SIG-M5 (cell line): ENCODE measurements at places on chromosomes 6 and 20.

DNA sequence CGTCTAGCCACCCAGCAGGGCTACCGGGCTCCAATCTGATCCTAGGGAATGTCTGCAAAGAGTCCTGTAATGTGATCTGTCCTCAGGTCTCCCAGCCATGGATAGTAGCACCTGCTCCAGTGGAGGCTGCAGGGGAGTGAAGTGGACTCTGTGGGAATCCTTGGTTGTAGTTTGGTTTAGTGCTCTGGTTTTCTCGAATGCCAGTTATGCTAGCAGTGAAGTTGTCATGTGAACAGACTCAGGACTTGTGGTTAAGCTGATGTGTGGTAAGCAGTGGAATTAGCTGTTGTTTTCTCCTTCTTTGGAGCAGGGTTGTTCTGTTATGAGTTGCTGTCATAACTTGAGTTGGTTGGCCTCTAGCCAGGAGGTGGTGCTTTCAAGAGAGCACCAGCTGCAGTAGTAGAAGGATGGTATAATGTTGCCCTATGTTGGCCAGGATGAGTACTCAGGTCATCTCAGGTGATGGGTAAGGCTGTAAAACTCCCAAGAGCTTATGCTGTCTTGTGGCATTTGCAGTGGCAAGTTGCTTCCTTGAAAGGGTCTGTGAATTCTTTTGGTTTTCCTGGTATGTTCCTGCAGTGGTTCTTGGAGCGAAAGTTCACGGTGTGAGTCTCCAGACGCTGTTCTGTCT, 390.2 kb downstream of the UTRN start:
- DNase-seq: no peak

DNA sequence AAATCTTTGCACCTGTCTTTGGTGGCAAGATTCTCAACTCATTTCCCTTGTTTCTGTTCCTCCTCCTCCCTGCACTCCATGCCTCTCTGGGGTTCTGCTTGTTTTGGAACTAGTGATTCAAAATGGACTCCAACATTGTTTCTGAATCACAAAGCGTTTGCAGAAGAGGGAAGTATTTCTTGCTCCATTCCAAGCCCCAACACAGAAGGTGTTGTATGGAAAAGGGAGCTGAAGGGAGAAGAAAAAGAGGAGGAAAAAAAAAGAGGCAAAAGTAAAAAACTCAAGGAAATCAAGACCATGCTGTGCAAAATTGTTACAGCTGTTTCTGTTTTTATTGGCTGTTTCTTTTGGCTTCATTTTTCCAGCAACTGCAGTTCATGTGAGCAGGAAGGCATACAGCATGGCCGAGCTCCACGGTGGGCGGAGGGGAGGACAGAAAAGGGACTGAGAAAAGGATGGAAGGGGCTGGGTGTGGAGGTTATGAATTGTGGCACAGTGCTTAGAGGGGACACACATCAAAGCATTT, 66.9 kb upstream of the PRL start:
- no peak for DNase-seq

DNA sequence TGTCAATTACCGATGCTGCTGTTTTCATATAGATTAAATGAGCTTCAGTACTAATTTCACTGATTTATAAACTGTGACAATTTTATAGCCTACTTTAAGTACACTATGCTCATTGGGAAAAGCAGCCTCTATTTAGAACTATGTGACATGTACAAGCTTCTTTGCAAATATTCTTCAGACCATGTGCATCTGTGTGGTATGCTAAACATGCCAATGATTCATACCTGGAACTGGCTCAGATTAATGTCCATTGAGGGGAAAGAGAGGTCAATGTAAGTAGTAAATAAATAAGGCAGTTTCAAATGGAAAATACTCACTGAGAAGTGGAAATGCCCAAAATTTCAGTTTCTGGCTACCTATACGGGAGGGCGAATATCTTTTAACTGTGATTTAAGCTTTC, 777.7 kb downstream of the C6orf118 start:
- no peak for DNase-seq

DNA sequence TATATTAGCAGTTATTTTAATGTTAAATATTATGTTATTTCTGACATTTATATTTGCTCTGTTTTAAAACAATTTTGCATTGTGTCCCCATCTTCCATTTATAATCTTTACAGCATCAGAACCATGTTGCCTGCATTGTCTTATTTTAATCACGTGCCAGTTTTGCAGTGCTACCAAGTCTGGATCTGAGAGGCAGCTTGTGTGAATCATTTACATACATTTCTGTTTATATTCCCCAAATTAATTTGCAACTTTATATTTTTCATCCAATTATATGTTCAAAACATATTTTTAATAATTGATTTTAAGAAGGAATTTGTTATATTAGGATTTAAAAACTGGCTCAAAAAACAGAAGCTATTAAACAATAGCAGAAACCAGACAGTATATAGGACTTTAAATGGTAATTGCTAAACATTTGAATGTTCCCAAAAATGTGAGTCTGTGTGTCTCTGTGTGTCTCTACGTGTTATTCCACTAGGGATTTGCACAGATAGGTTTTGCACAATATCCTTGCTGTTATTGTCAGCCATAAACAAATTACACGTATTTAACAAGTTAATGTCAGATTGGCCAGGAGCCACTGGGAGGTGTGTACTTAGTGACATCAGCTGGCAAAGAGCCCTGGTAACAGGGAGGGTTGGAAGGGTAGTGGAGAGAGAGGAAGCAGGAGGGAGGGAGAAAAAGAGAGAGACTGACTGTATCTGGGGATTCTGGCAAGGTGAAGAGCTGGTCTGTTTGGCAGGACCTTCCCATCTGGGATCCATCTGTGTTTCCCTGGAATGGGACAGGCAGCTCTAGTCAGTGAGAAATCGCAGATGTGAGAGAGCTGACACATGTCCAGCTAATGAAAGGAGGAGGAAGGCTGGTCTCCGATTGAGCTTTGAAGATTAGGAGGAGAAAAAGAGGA, 72.1 kb downstream of the CBFA2T2 start:
- no peak for DNase-seq

GRCh38 chr6:84333842-84334241, 106.4 kb upstream of the CEP162 start:
- DNase-seq: no peak

GRCh38 chr6:5178806-5179205, 81.9 kb downstream of the LYRM4 start:
- DNase-seq: no peak

GRCh38 chr6:11277275-11278206, 45.1 kb upstream of the NEDD9 start:
- no peak for DNase-seq

GRCh38 chr20:34896086-34896621, 19.7 kb downstream of the ACSS2 start:
- no peak for DNase-seq

DNA sequence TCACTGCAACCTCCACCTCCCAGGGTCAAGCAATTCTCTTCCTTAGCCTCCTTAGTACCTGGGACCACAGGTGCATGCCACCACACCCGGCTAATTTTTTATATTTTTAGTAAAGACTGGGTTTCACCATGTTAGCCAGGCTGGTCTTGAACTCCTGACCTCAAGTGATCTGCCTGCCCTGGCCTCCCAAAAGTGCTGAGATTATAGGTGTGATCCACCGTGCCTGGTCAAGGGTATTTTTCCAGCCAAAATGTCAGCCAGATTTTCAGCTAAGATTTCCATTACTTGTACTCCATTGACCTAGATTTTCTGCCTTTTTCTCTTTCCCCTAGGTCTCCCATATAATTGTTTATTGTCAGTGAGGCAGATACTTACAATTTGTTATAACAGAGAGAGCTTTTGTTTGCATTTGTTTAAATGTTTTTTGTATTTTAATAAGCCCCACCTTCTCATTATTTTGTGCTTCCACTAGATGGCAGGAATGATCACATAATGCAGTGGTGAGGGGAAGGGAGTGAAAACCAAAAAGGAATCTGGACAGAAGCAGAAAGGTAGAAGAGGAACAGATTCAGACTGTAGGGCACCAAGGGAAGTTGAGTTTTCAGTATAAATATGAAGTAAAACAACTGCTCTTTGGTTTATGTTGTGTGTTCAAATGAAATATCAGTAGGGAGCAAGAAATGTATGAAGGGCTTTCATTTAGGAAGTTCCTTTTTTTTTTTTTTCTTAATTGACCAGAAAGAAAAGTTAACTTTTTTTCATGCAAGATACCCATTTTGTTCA, 29.7 kb downstream of the RPF2 start:
- DNase-seq: no peak

DNA sequence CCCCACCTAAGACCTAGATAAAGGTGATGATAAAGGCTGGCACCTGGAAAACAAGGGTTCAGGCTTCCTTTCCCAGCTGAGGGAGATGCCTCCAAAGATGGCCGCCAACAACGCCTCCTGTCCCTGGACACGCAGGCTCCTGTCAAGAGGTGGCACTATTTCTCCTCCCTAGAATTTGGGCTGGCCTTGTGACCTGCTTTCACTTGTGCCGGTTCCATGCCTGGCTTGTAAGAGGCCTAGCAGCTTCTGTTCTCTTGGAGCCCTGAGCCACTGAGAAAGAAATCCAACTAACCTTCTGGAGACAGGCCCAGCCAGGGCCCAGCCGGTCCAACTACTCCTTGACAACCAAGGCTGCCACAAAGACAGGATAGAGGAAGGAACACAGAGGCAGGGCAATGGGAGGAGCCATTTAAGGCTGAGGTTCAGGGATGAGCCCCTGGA, 60.2 kb upstream of the RALY start:
- no peak for DNase-seq

DNA sequence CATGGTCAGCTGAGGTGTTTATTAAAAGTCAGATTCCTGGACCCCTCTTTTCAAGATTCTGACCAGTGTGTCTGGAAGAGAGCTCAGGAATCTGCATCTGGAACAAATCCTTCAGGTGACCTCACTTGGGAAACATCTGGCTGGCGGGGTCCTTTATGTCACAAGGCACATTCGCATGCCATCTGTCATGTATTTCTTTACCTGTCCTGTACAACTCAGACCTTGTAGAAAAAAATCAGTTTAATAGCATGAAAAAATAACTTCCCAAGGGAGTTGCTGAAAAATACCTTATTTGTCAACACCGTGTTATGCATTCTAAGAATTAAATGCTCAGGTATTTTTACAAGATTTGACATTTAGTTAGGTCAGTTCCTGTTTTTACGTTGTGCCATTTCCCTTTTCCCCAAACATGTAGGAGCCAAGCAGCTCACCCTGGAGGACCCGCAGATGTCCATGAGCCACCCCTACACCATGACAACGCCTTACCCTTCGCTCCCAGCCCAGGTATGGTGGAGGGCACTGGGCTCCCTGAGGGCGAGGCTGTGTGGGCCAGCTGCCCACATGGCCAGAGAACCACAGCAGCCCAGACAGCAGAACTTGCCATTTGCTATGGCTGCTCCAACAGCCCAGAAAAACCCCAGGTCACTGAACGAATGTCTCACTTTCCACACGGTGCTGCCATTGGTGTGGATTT, 4.0 kb downstream of the IRF4 start:
- DNase-seq: no peak

DNA sequence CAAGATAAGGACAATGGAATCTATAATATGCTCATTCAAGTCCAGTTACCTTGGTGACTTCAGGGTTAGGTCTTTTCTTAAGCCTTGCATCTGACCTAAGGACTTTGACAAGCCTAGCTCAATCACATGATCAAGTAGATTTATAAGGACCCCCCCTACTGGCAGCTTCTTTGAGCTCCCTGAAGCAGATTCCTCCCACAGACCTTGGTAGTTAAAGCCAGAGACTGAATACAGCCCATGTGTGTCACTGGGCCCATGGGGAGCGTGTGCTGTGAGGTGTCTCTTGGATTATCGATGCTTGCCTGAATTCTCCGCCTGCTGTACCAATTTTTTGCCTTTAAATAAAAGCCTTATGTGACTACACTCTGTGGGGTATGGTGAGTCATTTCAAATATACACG, 372.7 kb upstream of the RGS17 start:
- DNase-seq: no peak

GRCh38 chr20:44253528-44253927, 6.4 kb downstream of the GDAP1L1 start:
- no peak for DNase-seq

DNA sequence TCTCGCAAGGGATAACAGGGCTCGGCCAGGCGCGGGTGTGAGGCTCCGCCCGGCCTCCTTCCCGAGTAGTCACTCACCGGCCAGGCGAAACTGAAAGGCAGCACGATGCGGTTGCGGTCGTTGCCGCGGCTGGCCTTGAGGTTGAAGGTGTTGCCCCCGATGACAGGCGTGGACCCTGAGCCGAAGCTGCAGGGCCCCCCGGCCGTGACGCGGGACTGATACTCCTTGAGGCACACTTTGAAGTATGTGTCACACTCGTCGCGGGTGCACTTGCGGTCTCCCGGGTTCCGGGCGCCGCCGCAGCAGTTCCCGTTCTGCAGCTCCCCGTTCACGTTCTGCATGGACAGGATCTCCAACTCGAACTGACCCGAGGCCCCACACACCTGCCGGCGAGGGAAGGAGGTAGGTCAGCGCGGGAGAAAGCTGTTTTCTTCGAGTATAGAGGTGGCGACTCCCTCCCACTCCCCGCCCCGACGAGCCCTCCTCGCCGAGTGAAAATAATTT, 1.1 kb downstream of the JAG1 start:
- no peak for DNase-seq

DNA sequence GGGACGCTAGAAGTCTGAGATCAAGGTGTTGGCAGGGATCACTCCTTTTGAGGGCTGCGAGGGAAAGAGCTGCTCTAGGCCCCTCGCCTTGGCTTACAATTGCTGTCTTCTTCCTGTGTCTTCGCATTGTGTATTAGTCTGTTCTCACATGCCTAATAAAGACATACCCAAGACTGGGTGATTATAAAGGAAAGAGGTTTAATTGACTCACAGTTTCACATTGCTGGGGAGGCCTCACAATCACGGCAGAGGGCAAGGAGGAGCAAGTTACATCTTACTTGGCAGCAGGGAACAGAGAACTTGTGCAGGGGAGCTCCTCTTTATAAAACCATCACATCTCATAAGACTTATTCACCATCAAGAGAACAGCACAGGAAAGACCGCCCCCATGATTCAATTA, 102.5 kb upstream of the ASF1A start:
- no peak for DNase-seq

- DNase-seq: no peak
Observed at GRCh38 chr20:46268131-46268614, 40.1 kb downstream of the CDH22 start.

GRCh38 chr20:59771506-59772372, 161.7 kb downstream of the SYCP2 start:
- DNase-seq: no peak
